Stimulated activated CD4-positive, alpha-beta T cell treated with anti-CD3 and anti-CD28 coated beads, Interleukin-12 subunit alpha, Interleukin-12 subunit beta, amount 100 ng/mL, for 4 hours (primary cell): ENCODE measurements at places on chromosomes 7 and 10.

- no peak for DNase-seq
Measured at GRCh38 chr10:132136097-132136521, 50.6 kb upstream of the DPYSL4 start.

GRCh38 chr10:77264107-77264506 lies 373.5 kb downstream of the KCNMA1 start:
- DNase-seq: no peak

DNA sequence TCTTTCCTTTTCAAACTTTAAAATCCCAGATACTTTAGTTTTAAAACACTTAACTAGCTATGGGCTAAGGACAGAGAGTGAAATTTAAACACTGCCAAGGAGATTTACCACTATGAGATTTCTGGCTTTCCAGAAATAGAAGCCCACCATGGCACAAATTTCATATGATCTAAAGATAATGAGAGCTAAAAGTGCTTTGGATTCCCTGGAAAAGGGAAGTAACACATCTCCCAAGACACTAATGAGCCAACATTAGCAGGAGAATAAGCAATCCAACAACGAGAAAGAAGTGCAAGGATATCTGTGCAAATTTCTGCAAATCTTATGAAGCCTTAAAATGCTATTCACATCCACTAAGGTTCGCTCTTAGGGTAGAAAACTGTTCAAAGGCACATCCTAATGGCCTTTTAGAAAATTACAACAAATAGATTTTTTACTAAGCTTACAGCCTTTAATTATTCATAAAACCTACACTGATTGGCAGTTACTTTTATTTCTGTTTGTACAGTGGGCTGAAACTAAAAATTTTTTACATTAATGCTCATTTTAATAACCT lies 100.3 kb downstream of the RAPGEF5 start:
- no peak for DNase-seq

- DNase-seq: no peak
Measured at GRCh38 chr10:125166658-125167057, 6.3 kb upstream of the CTBP2 start.

GRCh38 chr7:38833329-38833728 lies 75.7 kb downstream of the VPS41 start:
- DNase-seq: no peak

DNA sequence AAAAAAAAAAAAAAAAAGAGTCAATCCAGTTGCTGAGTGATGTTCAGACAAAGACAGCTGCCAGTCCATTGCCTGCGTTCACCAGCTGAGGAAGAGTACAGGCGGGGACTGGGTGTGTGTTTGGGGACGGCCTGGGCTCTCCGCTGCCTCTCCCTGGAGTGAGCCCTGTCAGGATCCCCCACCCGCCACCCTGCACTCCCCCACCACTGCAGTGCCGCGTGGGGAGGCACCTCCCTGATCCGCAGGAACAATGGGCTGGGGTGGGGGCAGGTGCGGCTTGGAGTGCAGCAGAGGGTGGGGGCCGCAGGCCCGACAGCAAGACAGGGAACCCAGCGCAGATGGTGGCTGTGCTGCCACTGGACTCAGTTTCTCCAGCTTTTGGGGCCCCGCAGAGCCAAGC lies 1.4 kb downstream of the HSPA12A start:
- no peak for DNase-seq

DNA sequence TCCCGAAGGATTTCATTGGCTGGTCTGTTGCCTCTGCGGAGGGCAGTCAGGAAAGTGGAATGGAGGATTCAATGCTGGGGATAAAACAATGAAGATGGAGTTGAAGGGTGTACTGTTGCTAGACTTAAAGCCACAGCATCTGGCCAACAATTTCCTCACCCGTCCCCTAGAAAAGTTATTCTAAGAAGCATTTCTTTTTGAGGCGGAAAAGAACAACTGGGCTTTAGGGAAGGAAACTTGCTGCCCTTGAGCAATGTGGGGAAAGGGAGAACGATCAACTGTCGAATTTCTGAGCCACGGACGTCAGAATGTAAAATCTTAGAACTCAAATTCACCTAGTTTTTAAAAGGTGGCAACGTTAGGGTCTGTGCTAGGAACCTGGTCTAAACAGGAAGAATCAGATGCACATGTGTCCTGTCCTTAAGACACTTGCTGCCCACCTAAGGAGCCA lies 664 bp downstream of the FMC1 start:
- DNase-seq: no peak
